Femur (tissue), 1 donor: ENCODE measurements at places on chromosomes 11 and 22.

- no peak for DNase-seq
These were observed 27.5 kb downstream of the CSTF3 start for GRCh38 chr11:33133761-33134160.

DNA sequence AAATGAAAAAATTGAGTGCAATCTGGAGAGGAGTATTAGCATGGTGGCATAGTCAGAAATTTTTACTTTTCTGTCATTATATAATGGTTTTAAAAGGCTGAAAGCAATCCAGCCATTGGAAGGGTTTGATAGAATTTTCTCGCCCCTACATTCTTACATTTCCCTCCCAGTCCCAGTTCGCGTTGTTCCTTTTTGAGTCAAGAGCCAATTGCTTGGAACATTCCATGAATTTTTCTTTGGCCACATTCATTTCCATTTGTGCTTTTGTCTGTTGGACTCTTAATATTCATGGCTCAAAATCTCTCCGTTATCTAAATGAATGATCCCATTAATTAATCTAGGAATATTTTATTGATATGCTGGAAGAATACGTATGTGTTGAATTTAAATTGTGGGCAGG is 66.0 kb downstream of the GRK3 start:
- no peak for DNase-seq

DNA sequence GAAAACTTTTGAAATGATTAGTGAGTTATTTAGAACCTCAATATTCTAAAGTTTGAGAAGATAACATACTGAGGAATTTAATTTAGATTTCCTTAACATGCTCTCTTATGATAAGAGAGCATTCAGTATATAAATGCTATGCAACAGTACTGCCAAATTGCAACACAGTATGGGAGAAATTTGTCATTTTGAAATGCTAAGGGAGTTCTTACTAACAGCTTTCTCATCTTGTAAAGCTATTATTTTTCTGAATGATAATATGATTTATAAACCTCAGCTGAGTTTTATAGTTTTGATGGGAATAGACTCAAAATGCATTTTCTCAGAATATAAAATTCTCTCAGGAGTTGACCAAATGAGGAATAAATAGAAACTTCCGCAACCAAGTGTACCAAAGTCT is 108.4 kb downstream of the SPON1 start:
- no peak for DNase-seq

GRCh38 chr22:26648011-26648497 is 9.3 kb upstream of the MIAT start:
- no peak for DNase-seq

GRCh38 chr11:25993016-25993415 is 338.9 kb upstream of the ANO3 start:
- DNase-seq: peak; percentile 37

DNA sequence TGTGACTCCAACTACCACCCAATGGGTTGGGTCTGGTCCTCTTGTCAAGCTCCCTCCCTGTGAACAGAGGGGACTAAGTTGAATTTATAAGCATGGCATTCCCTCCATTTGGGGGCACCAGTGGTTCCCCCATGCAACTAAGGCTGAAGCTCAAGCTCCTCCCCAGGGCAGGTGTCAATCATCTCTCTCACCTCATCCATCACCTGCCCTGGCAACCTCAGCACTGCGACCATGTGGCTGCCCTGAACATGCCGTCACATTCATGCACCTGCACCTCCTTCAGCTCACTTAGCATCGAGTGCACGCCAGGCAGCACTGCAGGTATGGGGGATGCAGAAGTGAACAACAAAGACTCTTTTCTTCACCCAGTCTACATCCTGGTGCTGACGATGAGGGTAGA is 799.3 kb downstream of the TBC1D22A start:
- DNase-seq: no peak

DNA sequence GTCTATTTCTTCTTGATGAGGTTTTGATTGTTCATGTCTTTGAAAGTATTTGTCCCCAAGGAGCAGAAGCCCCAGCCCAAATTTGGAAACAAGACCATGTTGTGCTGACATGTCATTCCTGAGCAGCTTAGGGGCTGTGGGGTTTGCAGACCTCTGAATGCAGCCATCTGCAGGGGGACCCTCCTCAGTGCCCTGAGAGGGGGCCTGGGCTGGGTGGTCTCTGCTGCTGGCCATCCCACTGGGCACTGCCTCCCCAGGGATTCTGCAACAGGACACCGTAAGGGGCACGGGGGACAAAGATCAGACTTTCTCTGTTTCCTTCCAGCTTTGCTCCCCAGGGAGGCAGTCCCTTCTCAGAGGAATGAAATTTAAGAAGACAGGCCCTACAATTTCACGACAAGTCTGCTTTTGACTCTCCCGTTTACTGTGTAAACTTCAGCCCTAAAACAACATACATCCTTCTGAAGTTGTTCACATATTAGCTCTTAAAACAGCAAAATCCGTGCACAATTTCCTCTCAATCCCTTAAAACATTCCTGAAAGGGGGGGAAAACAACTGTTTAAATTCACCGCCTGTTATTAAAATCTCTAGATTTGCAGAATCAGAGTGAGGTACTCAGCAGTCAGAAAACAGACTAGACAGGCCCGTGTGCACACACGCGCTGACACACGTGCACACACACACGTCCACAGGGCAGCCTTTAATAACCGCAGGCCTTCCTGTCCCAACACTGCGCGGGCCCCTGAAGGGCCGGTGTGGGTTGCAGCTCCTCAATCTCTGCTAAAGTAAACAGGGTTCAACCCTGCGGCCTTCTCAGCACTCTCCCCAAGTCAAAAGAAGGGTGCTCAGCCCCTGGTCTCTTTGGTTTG is 109.8 kb downstream of the KCNQ1 start:
- DNase-seq: peak; percentile 18

GRCh38 chr11:57288771-57289579 is 35.8 kb downstream of the TNKS1BP1 start:
- no peak for DNase-seq

DNA sequence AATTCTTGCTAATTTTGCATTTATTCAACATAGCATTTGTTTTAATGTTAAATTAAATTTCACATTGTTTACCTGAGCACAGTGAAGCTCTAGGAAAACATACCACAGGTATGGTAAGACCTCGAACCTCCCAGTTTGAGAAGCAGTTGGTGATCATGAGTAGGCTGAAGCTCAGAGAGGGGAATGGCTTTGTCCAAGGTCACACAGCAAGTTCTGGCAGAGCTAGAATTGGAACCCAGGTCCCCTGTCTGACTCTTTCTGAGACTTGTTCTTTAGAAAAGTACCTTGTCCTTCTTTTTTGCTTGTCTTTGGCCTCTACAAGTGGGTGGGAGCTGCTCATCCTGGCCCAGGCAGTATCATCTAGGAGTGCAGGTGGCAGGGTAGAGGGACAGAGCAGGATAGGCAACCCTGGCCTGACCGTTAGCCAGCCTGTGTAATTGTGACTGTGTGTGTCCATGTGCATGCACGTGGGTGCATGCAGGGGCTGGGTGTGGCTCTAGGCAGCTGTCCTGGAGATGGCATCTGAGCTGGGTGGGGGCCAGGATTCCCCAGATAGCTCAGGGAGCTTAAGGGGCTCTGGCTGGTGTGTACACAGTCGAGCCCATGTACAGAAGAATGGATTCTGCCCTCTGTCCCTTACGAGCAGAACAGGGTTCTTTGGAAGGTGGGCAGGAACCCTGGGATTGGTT is 21.6 kb downstream of the PHLDB1 start:
- peak; percentile 73 for DNase-seq

- no peak for DNase-seq
These were observed 57.5 kb upstream of the LMO2 start for GRCh38 chr11:33949252-33949913.

DNA sequence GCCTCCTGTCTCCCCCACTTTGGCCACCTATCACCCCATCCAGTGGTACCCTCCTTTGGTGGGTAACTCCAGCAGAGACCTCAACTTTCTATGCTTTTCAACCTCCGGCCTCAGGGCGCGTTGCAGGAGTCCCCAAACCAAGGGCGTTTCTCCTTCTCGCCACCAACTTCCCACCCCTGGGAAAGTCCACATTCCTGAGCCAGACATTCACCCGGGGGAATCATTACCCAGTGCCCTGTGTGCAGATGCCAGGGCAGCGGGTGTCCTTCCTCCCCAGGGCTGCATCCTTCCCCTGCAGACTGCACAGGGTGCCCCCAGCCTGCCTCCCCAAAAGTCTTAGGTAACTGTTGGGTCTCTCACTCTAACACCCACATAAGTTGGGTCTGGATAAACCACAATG is 26.4 kb downstream of the MYEOV start:
- no peak for DNase-seq

- no peak for DNase-seq
These were observed 206.2 kb upstream of the LRRC4C start for GRCh38 chr11:41665441-41666360.

DNA sequence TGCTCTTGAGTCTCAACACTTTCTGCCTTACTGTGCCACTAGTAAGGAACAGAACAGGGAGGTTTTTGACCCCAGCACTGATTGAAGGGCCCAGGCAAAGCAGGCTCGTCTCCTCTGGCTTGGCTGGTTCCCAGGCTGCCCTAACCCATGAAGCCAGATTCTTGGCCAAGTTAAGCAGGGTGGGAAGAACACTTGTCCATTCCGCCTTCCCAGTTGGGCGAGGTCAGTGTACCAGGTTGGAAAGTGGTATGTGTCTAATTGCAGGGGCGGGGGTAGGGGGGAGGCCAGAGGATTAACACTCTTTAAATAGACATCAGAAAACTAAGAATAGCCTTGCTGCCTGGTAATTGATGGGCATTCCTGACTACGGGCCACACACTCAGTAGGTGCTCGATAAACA is 14.4 kb downstream of the TIMP3 start:
- peak; percentile 61 for DNase-seq

- DNase-seq: no peak
These were observed 138.0 kb downstream of the TRPC6 start for GRCh38 chr11:101445761-101446160.

DNA sequence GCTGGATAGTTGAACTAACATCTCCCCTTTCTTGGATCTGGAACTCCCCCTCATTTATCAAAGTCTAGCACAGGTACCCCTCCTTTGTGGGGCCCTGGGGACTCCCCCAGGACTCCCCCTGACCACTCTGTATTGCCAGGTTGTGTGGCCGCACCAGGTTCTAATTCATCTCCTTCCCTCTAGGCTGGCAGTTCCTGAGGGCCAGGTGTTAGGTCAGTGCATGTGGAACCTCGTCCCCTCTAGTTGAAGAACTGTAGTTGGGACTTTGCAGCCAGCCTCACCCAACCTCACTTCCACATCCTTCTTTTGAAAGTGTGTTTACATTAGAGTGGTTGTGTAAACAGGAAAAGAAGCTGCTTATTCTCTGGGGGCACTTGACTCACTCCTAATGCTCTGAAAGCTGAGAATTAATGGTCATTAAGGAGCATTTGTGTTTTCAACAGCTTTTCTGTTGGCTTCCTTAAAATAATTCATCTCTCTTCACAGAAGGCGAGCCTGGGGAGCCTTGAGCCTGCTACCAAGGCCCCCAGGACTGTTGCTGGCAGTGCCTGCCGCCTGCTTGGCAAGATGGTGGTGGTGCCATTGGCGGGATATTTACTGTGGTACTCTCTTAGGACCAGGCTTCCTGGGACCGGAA is 11.8 kb downstream of the UPB1 start:
- DNase-seq: no peak

DNA sequence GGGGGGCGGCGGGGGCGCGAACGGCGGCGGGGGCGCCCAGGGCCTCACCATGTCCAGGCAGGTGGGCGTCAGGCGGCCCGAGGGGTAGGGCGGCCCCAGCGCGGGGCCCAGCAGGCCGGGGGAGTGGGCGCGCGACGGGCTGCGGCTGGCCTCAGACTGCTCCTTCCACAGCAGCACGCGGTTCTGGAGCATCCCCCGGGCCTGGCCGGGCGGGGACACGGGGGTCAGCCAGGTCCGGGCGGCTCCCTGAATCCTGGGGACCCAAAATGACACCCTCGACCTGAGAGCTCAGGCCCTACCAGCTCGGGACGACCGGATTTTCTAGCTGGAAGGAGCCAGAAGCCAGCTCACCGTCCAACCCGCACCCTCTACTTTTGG is 5.5 kb upstream of the SLC16A8 start:
- DNase-seq: no peak

DNA sequence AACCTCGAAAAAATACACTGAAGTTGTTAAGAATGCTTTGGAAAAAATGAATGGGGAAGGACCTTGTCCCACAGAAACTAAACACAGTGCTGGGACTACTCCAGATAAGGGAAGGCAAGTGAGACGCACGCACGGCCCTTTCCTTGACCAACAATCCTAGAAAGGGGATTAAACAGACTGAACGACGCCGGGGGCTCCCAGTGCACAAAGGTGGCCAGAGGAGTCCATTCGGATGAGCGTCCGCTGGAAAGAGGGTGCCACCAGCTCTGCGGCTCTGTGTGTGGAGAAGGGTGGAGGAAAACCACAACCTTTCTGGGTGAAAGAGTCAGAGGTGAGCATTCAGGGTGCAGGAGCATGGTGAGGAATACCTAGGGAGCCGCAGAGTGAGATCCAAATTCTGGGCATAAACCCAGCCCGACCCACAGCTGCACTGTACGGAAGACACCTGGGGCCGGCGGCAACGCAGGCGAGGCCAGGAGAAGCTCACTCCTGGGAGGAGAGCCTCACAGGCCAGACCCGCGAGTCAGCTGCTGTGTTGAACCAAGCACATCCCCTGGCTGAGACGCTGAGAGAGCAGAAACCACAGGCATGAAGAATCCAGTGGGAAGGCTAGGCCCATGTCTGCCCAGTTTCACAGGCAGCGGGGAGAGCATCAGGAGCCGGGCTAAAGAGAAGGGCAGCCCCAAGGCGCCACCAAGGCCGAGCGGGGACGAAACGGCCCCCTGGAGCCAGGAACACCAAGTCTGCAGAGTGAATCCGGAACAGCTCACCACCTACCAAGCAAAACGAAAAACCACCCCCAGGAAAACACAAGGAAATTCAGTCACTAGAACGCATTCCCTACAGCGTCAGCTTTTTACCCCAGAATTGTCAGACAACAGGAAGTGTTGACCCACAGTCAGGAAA is 177.1 kb downstream of the BRD1 start:
- no peak for DNase-seq
